ENCODE measurements at places on chromosomes 3 and 15. TPM values are rescaled to one million over a fixed set of nuclear protein-coding genes. Genes with fewer than 3 reads are reported as not detected.

The SLC6A20 gene
- 0.09 TPM for total RNA-seq

The IL17RE gene
- 1.0 TPM for total RNA-seq

The ARMC8 gene
- total RNA-seq = 38.6 TPM

The RPL32 gene
- 4,199 TPM for total RNA-seq

The SHISA5 gene
- total RNA-seq = 55.1 TPM

The RASGRP1 gene
- 0.35 TPM for total RNA-seq

The ERICH6 gene
- total RNA-seq = 0.09 TPM

The ABCF3 gene
- total RNA-seq = 33.0 TPM

The SERINC4 gene
- 0.18 TPM for total RNA-seq

The ACP3 gene
- 0.44 TPM for total RNA-seq

The SH3GL3 gene
- 8.6 TPM for total RNA-seq

The SPESP1 gene
- 2.7 TPM for total RNA-seq

Measured in muscle of leg (tissue), 16 donors.